ENCODE measurements at places on chromosomes 5 and 9.

DNA sequence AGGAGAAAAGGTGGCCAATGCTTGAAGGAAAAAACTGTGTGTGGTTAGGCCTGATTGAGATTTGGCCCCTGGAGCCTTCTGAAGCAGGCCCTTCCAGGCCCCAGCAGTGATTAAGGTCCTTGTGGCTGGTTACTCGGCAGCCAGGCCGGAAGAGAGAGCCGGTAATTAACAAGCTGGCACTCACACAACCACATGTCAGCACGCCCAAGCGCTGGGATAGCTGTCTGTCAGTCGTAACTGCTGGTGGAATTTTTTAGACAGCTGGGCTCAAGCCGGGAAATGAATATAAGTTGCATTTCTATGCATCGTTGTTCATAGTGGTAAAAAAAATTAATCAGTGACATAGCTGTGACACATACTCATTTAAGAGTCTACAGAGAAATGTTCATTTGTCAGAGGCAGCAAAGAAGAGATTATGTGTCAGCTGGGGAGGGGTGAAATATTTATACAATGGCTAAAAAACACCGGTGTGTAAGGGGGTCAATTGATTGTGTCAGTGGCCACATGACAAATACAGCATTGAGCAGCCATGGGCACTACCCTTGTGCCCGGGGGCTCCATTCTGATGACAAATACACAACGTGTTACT, 13.7 kb upstream of the ARAP3 start:
- no peak for DNase-seq

GRCh38 chr9:77455312-77455927, 192.7 kb downstream of the GNA14 start:
- DNase-seq, result peak; percentile 44

DNA sequence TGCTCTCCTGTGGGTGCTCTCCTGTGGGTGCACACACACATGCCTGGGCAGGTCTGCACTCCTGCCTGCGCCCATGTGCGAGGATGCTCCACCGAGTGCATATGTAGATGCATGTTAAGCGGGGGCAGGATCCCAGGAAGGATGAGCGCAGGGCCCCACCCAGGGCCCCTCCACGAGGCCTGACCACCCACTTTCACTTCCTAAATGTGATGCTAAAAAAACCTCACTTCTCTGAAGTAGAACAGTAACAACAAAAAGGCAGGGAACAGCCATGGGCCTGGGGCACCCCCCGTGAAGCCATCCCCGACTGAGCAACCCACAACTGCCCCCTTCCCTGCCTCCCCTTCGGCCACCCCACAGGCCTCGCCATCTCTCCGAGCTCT, 48.2 kb upstream of the SARDH start:
- no peak for DNase-seq

- DNase-seq, result no peak
These were observed 31.2 kb downstream of the LARP1 start for GRCh38 chr5:154786414-154786813.

GRCh38 chr5:108588323-108588722, 159.4 kb upstream of the FER start:
- DNase-seq, result no peak

- no peak for DNase-seq
These were observed 221.4 kb downstream of the GADD45G start for GRCh38 chr9:89826186-89826585.
